Naive thymus-derived CD4-positive, alpha-beta T cell (primary cell): ENCODE measurements at places on chromosomes 2 and 18. TPM values are rescaled to one million over a fixed set of nuclear protein-coding genes. Genes with fewer than 3 reads are reported as not detected.

The OXER1 gene
- 0.37 TPM for total RNA-seq

The CD226 gene
- 43.4 TPM for total RNA-seq

The LRRC30 gene
- total RNA-seq: not detected

The EFHD1 gene
- total RNA-seq: 2.1 TPM

The SCN2A gene
- total RNA-seq: not detected in 2 replicates

The POTEJ gene
- not detected for total RNA-seq

The UGT1A10 gene
- total RNA-seq: not detected

The UGT1A5 gene
- not detected for total RNA-seq

The ANKRD53 gene
- 0.62 TPM for total RNA-seq

The COL5A2 gene
- total RNA-seq: 1.8 TPM

The OSR1 gene
- not detected for total RNA-seq

The TTN gene
- 45.5 TPM for total RNA-seq

The SLC66A2 gene
- total RNA-seq: 36.8 and 40.4 TPM in 2 replicates

The CFAP65 gene
- total RNA-seq: not detected

The TLX2 gene
- 0.66 TPM for total RNA-seq

The CREG2 gene
- not detected for total RNA-seq

The PKDCC gene
- not detected for total RNA-seq

The DSC2 gene
- not detected in 2 replicates for total RNA-seq

The CIDEA gene
- total RNA-seq: not detected
